ENCODE measurements at places on chromosomes 1 and 21. TPM values are rescaled to one million over a fixed set of nuclear protein-coding genes. Genes with fewer than 3 reads are reported as not detected.

GRCh38 chr1:163191301-163191700 lies 11.4 kb downstream of the RGS5 start:
- no peaks in the 10 kb centered on the region for H3K4me1 ChIP-seq
- no peak overlapping the region for H3K27ac ChIP-seq
- H3K36me3 ChIP-seq = no peaks in the 10 kb centered on the region
- no peak overlapping the region for H3K4me3 ChIP-seq
- H3K27me3 ChIP-seq = no peaks in the 10 kb centered on the region

- H3K36me3 ChIP-seq = no peaks in the 10 kb centered on the region
- H3K4me3 ChIP-seq = no peak overlapping the region
- no peaks in the 10 kb centered on the region for H3K4me1 ChIP-seq
- DNase-seq = peak; percentile 4
- no peak overlapping the region for H3K27ac ChIP-seq
- H3K27me3 ChIP-seq = no peaks in the 10 kb centered on the region
Measured at GRCh38 chr1:4794020-4794780, 139.8 kb downstream of the AJAP1 start.

- no peak overlapping the region for H3K4me3 ChIP-seq
- peak overlapping the region; percentile 3 for H3K27ac ChIP-seq
- DNase-seq = peak; percentile 29
- H3K36me3 ChIP-seq = no peaks in the 10 kb centered on the region
- peaks cover 25% of the 10 kb centered on the region for H3K4me1 ChIP-seq
Measured at GRCh38 chr1:41895552-41895951, 23.2 kb downstream of the HIVEP3 start.

DNA sequence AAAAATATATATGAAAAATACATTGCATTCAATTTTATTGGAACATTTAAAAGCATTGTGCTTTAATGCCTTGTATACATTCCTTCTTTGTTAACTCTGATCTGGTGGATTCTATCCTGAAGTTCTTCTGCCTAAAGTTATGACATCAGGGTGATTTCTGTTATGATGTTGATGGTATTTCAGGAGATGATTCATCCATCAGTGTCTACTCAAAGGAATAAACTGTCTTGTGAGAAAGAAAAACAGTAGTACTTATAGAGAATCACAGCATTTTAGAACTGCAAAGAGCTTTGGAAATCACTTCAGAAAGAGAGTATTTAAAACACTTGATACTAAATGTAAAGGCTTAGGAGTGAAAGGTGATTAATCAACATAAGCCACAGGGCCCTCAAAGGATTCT lies 155.7 kb downstream of the PTPRC start:
- peak; percentile 52 for DNase-seq
- H3K4me3 ChIP-seq = no peak overlapping the region
- H3K27ac ChIP-seq = peak overlapping the region; percentile 90
- peaks cover 6% of the 10 kb centered on the region for H3K4me1 ChIP-seq

DNA sequence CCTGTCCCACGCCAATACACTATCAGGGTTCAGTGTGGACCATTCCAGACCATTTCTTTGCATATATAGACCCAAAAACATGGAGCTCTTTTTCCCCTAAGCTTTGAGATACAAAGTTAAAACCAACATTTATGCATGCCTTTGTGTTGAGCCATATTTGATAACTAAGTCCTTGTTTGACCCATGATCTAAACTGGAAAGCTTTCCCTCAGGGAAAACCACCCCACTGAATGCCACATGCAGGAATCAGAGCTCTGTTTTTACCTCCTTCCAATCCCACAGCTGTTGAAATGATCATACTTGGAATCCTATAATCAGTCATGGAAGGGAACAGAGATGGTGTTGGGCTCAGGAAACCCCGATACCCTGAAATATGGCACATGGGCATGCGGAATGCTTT lies 14.8 kb upstream of the SLC45A1 start:
- H3K27ac ChIP-seq = no peak overlapping the region
- H3K4me3 ChIP-seq = no peak overlapping the region
- H3K36me3 ChIP-seq = no peaks in the 10 kb centered on the region
- no peaks in the 10 kb centered on the region for H3K27me3 ChIP-seq
- no peaks in the 10 kb centered on the region for H3K4me1 ChIP-seq

GRCh38 chr1:64755361-64755760 lies 10.5 kb downstream of the RAVER2 start:
- H3K4me3 ChIP-seq = no peak overlapping the region
- DNase-seq = no peak
- no peaks in the 10 kb centered on the region for H3K4me1 ChIP-seq
- no peak overlapping the region for H3K27ac ChIP-seq
- no peaks in the 10 kb centered on the region for H3K27me3 ChIP-seq

GRCh38 chr21:14116080-14116481 lies 94.7 kb downstream of the LIPI start:
- H3K27me3 ChIP-seq = no peaks in the 10 kb centered on the region
- H3K36me3 ChIP-seq = no peaks in the 10 kb centered on the region
- no peak overlapping the region for H3K4me3 ChIP-seq
- no peaks in the 10 kb centered on the region for H3K4me1 ChIP-seq

GRCh38 chr21:36976228-36976861 lies 9.9 kb upstream of the HLCS start:
- no peaks in the 10 kb centered on the region for H3K27me3 ChIP-seq
- no peak overlapping the region for H3K27ac ChIP-seq
- peaks cover 8% of the 10 kb centered on the region for H3K4me1 ChIP-seq
- H3K4me3 ChIP-seq = no peak overlapping the region
- no peak for DNase-seq
- H3K36me3 ChIP-seq = no peaks in the 10 kb centered on the region

DNA sequence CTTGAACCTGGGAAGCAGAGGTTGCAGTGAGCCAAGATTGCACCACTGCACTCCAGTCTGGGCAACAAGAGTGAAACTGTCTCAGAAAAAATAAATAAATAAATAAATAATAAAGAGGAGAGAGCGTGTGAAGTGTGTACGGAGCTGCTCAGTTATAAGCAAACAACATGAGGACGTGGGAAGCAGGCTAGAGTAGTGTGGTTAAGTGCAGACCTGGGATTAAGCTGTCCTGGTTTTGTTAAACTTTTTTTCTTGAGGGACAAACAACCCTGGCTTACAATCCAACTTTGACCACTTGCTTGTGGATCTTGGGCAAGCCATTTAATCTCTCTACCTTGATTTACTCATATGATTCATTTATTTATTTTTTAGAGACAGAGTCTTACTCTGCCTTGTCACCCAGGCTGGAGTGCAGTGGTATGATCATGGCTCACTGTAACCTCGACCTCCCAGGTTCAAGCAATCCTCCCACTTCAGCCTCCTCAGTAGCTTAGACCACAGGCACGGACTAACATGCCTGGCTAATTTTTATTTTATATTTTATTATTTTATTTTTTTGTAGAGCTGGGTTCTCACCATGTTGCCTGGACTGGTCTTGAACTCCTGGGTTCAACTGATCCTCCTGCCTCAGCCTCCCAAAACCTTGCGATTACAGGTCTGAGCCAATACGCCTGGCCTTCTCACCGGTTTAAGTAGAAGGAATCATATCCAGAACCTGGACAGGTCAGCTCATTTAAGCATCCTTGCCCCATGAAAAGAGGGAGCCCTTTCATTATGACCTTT lies 52.7 kb downstream of the RPS6KA1 start:
- H3K36me3 ChIP-seq = peaks cover 5% of the 10 kb centered on the region
- H3K4me3 ChIP-seq = no peak overlapping the region
- H3K27me3 ChIP-seq = no peaks in the 10 kb centered on the region
- H3K27ac ChIP-seq = no peak overlapping the region
- no peak for DNase-seq
- peaks cover 5% of the 10 kb centered on the region for H3K4me1 ChIP-seq

GRCh38 chr21:39972471-39972870 lies 105.2 kb downstream of the PCP4 start:
- H3K4me1 ChIP-seq = no peaks in the 10 kb centered on the region
- H3K36me3 ChIP-seq = no peaks in the 10 kb centered on the region
- H3K27ac ChIP-seq = no peak overlapping the region

DNA sequence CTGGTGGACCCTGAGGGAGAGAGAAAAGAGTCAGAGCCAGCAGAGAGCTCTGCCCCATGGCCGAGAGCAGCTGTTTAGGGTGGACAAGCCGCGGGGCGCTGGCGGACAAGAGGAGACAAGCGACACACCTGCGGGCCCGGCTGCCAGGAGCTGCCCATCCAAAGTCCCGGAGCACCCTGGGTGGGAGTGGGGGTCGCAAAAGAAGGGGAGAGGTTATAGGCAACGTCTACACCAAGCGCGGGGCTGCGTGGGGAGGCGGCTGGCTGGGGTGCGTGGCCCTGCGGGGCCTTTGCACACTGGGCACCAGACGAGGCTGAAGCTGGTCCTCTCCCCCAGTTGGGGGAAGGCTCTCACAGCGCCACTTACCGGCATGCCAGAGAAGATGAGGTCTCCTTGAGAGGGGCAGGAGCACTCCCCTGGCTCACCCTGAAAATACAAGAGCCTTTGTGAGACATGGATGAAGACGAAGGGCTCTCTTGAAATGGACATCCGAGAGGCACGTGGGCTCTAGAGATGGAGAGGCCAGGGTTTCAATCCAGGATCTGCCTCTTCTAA lies 24.1 kb downstream of the COL16A1 start:
- H3K36me3 ChIP-seq = peaks cover 16% of the 10 kb centered on the region
- no peaks in the 10 kb centered on the region for H3K4me1 ChIP-seq

- no peaks in the 10 kb centered on the region for H3K27me3 ChIP-seq
- DNase-seq = peak; percentile 88
- H3K36me3 ChIP-seq = peaks cover 42% of the 10 kb centered on the region
- H3K4me1 ChIP-seq = peaks cover 19% of the 10 kb centered on the region
- H3K4me3 ChIP-seq = no peak overlapping the region
- peak overlapping the region; percentile 91 for H3K27ac ChIP-seq
Measured at GRCh38 chr1:35449334-35450008, 107.7 kb downstream of the KIAA0319L start.

DNA sequence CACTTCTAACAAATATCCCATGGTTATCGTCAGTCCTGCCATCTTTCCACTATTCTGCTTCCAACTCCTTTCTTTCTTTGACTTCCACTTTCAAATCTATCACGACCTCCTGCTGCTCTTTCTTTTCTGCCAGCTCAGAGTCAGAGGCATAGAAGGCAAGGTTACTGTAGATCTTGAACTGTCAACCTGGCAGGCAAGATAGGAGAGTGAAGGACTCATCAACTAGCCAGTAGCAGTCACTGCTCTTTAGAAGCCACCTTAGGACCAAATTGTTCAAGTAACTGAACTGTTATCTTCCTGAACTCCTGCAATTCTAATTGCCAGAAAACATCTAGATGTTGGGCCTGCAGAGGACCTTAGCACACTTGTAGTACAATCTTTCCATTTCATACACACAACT lies 13.1 kb upstream of the FCER1A start:
- H3K27ac ChIP-seq = no peak overlapping the region
- no peaks in the 10 kb centered on the region for H3K4me1 ChIP-seq
- DNase-seq = no peak
- H3K4me3 ChIP-seq = no peak overlapping the region
- no peaks in the 10 kb centered on the region for H3K27me3 ChIP-seq

DNA sequence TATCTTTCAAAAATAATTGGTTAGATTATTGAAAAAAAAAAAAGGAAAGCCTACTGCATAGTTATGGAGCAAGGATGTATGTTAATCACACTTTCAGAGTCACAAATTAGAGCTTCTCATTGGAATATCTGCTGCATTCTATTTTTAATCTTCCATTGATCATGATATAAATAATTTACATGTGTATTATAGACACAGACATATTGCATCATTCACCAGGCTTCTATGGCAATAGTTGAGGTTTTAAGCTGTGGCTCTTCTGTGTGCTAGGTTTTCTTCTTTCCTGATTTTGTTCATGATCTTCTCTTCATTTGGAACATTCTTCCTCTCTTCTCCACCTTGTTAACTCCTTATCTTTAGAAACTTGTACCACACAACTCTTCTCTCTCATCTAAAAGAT lies 123.2 kb upstream of the HMCN1 start:
- no peaks in the 10 kb centered on the region for H3K36me3 ChIP-seq
- no peaks in the 10 kb centered on the region for H3K27me3 ChIP-seq
- no peak overlapping the region for H3K4me3 ChIP-seq
- no peak overlapping the region for H3K27ac ChIP-seq
- no peak for DNase-seq

Gene TNFSF4
- total RNA-seq = 0.23 TPM

Gene ITGB3BP
- total RNA-seq = 31.8 TPM

Gene PATJ
- total RNA-seq = 30.6 TPM

Gene PTAFR
- total RNA-seq = 1.8 TPM

Gene KLHL21
- 14.0 TPM for total RNA-seq

Gene GIPC2
- not detected for total RNA-seq
